ENCODE measurements at places on chromosomes 12 and 14.

DNA sequence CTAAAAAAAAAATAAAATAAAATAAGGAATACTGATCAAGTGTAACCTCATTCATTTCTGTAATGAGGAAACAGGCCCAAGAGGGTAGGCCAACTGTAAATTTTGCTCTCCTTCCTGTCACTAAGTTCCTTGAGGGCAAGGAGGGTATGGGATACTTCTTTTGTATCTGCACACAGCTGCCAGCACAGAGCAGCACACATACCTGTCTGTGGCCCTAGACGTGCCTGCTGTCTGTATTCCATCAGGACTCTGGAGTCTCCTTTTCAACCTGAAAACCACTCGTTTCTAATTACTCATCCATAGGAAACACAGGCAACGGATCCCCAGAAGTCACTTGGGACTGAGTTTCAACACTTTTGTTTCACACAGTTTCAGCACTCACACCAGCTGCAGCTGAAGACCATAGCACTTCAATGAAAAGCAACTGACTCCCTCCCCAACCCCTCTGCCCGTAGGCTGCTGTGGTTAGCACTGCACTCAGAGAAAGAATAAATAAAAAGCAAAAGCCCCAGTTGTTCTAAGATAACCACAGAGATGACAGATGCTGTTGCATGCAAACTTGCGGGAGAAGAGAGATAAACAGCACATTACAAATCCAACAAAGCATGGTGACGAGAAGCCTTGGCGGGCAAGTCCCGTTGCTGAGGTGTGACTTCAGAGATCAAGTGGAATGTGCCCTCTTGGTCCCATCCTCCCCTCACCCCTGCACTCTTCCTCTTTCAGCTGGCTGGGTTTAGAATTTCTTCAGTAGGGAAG, 24.9 kb downstream of the CRACR2A start:
- DNase-seq: no peak

DNA sequence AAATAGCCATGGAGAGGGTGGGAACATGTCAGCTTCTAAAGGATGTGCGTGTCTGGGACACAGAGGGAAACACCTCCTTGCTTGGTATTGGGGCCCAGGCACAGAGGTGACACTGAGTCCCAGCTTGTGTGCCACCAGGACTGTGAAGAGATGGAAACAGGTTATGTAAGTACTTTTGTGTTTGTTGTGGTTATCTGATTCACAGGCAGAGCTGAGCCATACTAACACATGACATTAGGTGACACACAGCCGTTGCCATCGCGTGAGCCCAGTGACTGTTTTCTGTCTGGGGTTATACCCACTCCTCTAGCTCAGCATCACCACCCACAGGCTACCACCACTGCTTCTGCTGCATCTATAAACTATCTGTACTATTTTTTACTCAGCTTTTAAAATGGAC, 12.1 kb upstream of the FLVCR2 start:
- no peak for DNase-seq

GRCh38 chr14:92603309-92604242, 90.0 kb downstream of the RIN3 start:
- no peak for DNase-seq

- no peak for DNase-seq
Measured at GRCh38 chr12:53191885-53192530, 11.3 kb upstream of the CSAD start.

DNA sequence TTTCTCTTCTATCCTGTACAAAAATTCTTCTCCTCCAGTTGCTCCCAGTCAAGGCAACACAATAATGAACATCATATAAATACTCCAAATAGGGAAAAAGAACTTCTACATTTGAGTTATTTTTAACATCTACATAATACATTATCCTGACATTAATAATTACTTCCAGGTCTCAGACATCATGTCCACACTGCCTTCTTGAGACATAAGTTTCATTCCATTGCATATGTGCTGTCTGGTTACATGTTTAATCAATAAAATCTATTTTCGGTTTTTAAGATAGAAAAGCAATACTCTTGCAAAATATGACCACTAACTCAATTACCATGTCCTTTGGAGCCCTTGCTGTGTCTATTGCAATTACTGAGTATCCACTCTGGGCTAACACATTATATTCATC, 881.9 kb downstream of the GALC start:
- DNase-seq: no peak

GRCh38 chr12:63028951-63029350, 94.0 kb upstream of the PPM1H start:
- no peak for DNase-seq

DNA sequence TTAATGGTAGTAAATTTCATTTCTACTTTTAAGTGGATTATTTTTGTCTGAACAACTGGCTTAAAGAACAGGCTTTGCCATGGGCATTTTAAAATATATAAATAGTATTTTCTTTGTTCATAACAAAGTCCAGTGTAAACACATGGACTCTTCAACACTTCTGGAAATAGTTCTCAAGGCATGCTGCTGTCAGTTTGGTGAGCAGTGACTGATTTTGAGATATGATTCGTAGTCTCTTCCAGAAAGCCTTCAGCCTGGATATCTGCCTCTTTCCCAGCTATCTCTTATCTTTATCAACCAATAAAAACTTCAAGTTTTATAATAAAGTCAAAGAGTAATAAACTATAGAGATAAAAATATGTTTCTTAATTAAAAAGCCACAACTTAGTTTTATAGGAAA, 110.7 kb downstream of the NAV3 start:
- no peak for DNase-seq

DNA sequence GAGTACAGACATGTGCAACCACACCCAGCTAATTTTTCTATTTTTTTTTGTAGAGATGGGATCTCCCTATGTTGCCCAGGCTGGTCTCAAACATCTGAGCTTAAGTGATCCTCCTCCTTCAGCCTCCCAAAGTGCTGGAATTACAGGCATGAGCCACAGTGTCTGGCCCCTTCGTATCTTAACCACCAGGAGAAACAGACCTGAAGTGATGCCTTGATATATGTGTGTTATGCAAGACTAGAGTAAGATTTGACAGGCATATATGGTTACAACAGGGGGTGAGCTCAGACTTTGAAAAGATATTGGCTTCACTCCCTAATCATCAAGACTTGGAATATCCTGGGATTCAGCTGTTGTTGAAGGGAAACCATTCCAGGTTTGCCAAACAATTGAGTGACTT, 10.7 kb upstream of the GALNT6 start:
- DNase-seq: no peak

GRCh38 chr12:47238669-47239114, 158.9 kb upstream of the AMIGO2 start:
- no peak for DNase-seq

- DNase-seq: no peak
Measured at GRCh38 chr12:99393763-99394162, 253.8 kb upstream of the GARIN6 start.

GRCh38 chr12:52097045-52097666, 17.7 kb downstream of the SMIM41 start:
- DNase-seq: no peak

GRCh38 chr12:118166946-118167345, 31.0 kb downstream of the PEBP1 start:
- no peak for DNase-seq

GRCh38 chr14:94139421-94139820, 10.0 kb upstream of the IFI27L2 start:
- no peak for DNase-seq

All from HepG2 (cell line).